ENCODE measurements at places on chromosomes 3 and 15.

- H3K4me1 ChIP-seq, result no peaks in the 10 kb centered on the region
- no peak for DNase-seq
- no peaks in the 10 kb centered on the region for H3K36me3 ChIP-seq
- H3K27me3 ChIP-seq, result no peaks in the 10 kb centered on the region
Measured at GRCh38 chr3:83498361-83499016, 1460.3 kb upstream of the CADM2 start.

GRCh38 chr15:25176991-25177954, 222.5 kb downstream of the SNRPN start:
- H3K27me3 ChIP-seq, result no peaks in the 10 kb centered on the region
- H3K36me3 ChIP-seq, result no peaks in the 10 kb centered on the region
- H3K27ac ChIP-seq, result no peak overlapping the region
- no peak overlapping the region for H3K4me3 ChIP-seq
- peak; percentile 7 for DNase-seq
- no peaks in the 10 kb centered on the region for H3K4me1 ChIP-seq

DNA sequence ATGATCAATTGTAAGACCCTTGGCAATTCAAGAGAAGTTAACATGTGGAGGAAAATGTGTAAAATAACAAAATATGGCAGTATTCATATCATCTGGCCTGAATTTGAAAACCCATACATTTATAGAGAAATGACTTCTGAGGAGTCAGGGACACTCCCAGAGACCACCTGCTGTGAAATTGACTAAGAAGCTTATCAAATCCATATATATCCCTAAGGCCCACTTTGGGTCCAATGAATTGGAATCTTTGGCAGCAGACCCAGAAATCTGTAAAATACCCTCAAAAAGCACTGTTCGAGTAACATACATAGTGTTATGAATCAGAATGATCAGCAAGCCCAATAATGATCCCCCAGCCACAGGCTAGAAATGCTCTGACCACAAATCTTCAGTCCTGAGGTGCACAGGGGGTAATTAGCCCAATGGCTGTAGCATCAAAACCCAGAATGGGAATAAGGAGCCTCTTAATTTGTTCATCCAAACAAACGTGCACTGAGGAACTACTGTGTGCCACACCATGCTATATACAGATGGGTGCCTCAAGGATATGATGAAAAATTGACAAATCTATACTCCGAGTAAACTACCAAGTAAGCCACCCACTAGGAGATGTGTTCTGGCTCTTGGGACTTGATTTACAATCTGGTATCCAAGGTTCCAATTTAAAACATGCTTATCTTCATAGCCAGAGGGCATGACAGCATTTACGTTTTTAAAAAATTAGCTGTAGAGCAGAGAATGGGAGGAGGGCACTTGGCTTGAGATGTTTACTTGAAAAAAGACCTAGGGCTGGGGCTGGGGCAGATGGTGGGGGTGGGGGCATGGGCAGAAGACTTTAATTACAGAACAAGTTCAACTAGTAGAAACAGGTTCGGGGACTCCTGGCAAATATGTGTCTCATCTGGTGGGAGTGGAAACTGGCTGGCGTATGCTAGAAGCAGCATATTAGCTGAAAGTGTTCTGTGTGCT, 9.1 kb upstream of the ARHGEF3 start:
- no peak for DNase-seq
- no peaks in the 10 kb centered on the region for H3K27me3 ChIP-seq
- H3K4me3 ChIP-seq, result no peak overlapping the region
- peaks cover 51% of the 10 kb centered on the region for H3K4me1 ChIP-seq
- no peak overlapping the region for H3K27ac ChIP-seq
- H3K36me3 ChIP-seq, result no peaks in the 10 kb centered on the region

DNA sequence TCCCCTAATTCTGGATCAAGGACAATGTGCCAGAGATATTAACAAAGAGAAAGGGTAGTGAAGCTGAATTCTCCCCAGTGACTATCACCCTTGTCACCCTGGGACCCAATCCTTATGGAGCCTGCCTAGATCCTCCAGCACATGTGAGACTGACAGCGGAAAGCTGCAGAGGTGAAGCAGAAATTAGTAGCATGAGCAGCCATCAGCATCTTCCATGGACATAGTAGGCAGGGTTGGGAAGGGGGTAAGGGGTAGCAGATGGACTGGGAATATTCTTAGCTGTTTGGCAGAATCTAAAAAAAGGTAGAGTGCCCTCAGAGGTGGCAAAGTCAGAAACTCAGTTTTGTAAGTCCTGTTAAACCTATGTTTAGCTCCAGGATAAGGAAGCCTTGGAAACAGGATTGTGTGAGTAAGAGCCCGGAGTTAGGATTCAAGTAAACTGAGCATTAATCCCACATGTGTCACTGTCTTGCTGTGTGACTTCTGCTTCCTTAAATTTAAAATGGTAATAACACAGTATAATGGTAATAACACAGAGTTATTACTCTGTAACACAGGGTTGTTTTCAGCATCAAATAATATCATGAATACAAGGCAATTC, 14.5 kb downstream of the GOLIM4 start:
- peaks cover 2% of the 10 kb centered on the region for H3K36me3 ChIP-seq
- H3K4me3 ChIP-seq, result no peak overlapping the region
- no peak overlapping the region for H3K27ac ChIP-seq
- H3K4me1 ChIP-seq, result no peaks in the 10 kb centered on the region

- no peak overlapping the region for H3K27ac ChIP-seq
- no peak for DNase-seq
- H3K27me3 ChIP-seq, result peaks cover 29% of the 10 kb centered on the region
- H3K4me1 ChIP-seq, result no peaks in the 10 kb centered on the region
Measured at GRCh38 chr15:91790836-91791235, 62.7 kb upstream of the SLCO3A1 start.

GRCh38 chr3:50475348-50475747, 28.1 kb downstream of the CACNA2D2 start:
- no peaks in the 10 kb centered on the region for H3K27me3 ChIP-seq
- H3K4me1 ChIP-seq, result peaks cover 53% of the 10 kb centered on the region
- H3K36me3 ChIP-seq, result peaks cover 9% of the 10 kb centered on the region
- no peak overlapping the region for H3K4me3 ChIP-seq

- H3K36me3 ChIP-seq, result no peaks in the 10 kb centered on the region
- H3K27me3 ChIP-seq, result no peaks in the 10 kb centered on the region
- no peak overlapping the region for H3K27ac ChIP-seq
- H3K4me3 ChIP-seq, result no peak overlapping the region
- H3K4me1 ChIP-seq, result peaks cover 8% of the 10 kb centered on the region
Measured at GRCh38 chr3:16528581-16528993, 15.1 kb upstream of the RFTN1 start.

- H3K4me1 ChIP-seq, result peaks cover 57% of the 10 kb centered on the region
- H3K4me3 ChIP-seq, result peak overlapping the region; percentile 42
- DNase-seq, result no peak
- peak overlapping the region; percentile 90 for H3K27ac ChIP-seq
- H3K36me3 ChIP-seq, result peaks cover 30% of the 10 kb centered on the region
- H3K27me3 ChIP-seq, result no peaks in the 10 kb centered on the region
Measured at GRCh38 chr3:69082805-69083204, 1.9 kb upstream of the ARL6IP5 start.

GRCh38 chr3:52399131-52399530, 45.8 kb downstream of the SEMA3G start:
- peaks cover 41% of the 10 kb centered on the region for H3K36me3 ChIP-seq
- no peak overlapping the region for H3K4me3 ChIP-seq
- H3K27ac ChIP-seq, result no peak overlapping the region
- no peak for DNase-seq
- H3K27me3 ChIP-seq, result no peaks in the 10 kb centered on the region

- H3K4me3 ChIP-seq, result peak overlapping the region; percentile 14
- peaks cover 20% of the 10 kb centered on the region for H3K4me1 ChIP-seq
- no peak for DNase-seq
- peak overlapping the region; percentile 76 for H3K27ac ChIP-seq
- peaks cover 53% of the 10 kb centered on the region for H3K36me3 ChIP-seq
- H3K27me3 ChIP-seq, result no peaks in the 10 kb centered on the region
Measured at GRCh38 chr15:60511351-60512031, 32.5 kb upstream of the ICE2 start.

DNA sequence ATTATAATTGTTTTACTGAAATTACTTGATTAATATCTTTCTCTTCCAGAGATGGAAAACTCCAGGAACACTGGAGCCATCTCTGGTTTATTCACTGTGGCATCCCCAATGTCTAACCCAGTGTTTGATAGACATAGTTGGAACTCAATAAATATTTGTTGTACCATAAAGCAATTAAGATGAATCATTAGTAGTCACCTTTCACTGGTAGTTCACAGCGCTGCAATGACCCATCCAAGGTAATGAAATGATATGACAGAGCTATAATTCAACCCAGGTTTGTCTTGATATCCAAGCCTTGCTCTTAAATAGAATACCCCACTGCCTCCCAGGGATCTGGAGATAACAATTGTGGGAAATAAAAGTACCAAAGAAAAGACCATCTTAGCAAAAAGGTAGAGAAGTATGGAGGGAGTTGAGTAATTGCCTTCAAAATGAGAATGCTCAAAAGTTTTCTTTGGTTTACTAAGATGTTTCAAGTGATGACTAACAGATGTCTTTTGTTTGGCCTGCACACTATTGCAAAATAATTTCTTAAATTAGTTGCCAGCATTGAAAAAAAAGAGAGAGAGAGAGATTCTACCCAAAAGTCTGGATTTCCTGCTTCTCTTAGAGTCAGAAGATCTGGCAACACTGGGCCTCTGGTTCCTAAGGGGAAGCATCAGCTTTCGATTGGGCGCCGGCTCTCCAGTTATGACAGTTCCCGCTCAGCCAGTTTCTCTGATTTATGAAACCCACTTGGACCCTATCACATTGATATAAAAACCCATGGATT, 348.5 kb downstream of the ERC2 start:
- no peaks in the 10 kb centered on the region for H3K4me1 ChIP-seq
- DNase-seq, result no peak
- H3K27me3 ChIP-seq, result no peaks in the 10 kb centered on the region
- no peak overlapping the region for H3K27ac ChIP-seq

- H3K27me3 ChIP-seq, result peaks cover 48% of the 10 kb centered on the region
- H3K27ac ChIP-seq, result no peak overlapping the region
- no peak for DNase-seq
- peak overlapping the region; percentile 31 for H3K4me3 ChIP-seq
- no peaks in the 10 kb centered on the region for H3K36me3 ChIP-seq
Measured at GRCh38 chr15:45307230-45307924, 55.3 kb downstream of the SLC28A2 start.

DNA sequence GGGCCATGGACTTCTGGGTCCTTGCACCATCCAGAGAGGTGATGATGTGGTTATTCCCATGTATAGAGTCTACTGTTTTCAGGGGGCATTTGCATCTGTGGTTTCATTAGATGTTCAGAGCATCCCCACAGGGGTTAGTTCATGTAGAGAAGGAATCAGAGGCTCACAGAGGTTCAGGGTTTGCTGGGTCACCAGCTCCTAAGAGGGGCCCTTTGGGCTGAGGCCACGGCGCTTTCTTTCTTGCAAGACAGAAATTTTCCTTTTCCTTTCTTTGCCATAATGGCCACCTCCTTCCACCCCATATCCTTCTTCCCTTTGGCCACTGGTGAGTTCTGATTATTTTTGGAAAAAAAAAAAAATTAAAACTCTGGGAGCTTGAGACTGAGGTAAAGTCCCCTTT, 62.3 kb downstream of the APBA2 start:
- H3K4me1 ChIP-seq, result peaks cover 64% of the 10 kb centered on the region
- H3K27me3 ChIP-seq, result no peaks in the 10 kb centered on the region
- H3K36me3 ChIP-seq, result peaks cover 4% of the 10 kb centered on the region
- H3K27ac ChIP-seq, result peak overlapping the region; percentile 82

DNA sequence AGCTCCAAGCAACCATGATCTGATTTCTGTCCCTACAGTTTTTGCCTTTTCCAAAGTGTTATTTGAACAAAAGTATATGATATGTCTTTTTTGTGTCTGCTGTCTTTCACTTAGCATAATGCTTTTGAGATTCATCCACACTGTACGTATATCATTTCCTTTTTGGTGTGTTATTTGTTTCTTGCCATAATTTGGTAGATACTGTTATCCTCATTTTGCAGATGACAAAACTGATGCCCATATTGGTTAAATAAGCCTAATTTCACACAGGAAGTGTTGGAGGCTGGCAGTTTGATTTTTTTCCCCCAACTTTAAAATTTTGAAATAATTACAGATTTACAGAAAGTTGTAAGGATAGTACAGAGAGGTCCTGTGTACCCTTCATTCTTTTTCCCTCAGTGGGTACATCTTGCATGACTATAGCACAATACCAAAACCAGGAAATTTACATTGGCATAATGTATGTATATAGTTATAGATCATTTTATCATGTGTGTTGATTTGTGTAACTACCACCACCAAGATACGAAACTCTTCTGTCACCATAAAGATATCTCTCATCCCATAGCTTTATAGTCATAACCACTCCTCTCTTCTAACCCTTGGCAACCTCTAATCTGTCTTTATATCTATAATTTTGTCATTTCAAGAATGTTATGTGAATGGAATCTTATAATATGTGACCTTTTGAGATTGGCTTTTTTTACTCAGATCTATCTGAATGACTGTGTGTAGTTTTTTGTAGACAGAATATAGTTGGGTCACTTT, 55.6 kb downstream of the RASA2 start:
- no peaks in the 10 kb centered on the region for H3K27me3 ChIP-seq
- H3K27ac ChIP-seq, result peak overlapping the region; percentile 19
- no peak for DNase-seq
- H3K4me1 ChIP-seq, result peaks cover 57% of the 10 kb centered on the region

GRCh38 chr3:66140743-66141372, 79.9 kb upstream of the SLC25A26 start:
- H3K27ac ChIP-seq, result no peak overlapping the region
- no peaks in the 10 kb centered on the region for H3K36me3 ChIP-seq
- peaks cover 47% of the 10 kb centered on the region for H3K27me3 ChIP-seq

- peaks cover 9% of the 10 kb centered on the region for H3K27me3 ChIP-seq
- no peak overlapping the region for H3K4me3 ChIP-seq
- DNase-seq, result no peak
Measured at GRCh38 chr3:157958457-157958856, 147.8 kb downstream of the SHOX2 start.

DNA sequence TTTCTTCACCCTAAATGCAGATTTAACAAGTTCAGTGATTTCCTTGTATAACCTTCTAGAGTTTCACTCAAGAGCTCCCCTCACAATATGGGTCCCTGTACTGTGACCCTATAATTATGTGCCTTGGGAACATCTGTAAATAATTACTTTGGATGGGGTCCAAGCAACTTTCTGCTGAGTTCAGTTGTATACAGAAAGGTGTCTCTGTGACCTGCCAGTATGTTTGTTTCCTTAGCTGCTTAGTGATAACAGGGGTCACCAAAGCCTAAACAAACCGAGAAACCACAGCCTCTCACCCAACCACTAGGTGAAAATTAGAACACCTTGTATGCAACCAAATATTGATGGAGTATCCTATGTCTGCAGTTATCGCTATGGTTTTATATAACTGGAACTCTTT, 29.8 kb upstream of the SLC25A36 start:
- no peak overlapping the region for H3K27ac ChIP-seq
- no peaks in the 10 kb centered on the region for H3K4me1 ChIP-seq
- H3K36me3 ChIP-seq, result no peaks in the 10 kb centered on the region
- no peak for DNase-seq

- no peaks in the 10 kb centered on the region for H3K36me3 ChIP-seq
- no peak for DNase-seq
- H3K27me3 ChIP-seq, result no peaks in the 10 kb centered on the region
Measured at GRCh38 chr3:81237181-81237580, 524.3 kb downstream of the GBE1 start.
